ENCODE measurements at places on chromosomes 1 and 21.
A peak's percentile ranks its signal among the peaks of the same experiment; 100 is the strongest.

GRCh38 chr1:222117809-222118208, 375.9 kb upstream of the DUSP10 start:
- DNase-seq, result no peak

DNA sequence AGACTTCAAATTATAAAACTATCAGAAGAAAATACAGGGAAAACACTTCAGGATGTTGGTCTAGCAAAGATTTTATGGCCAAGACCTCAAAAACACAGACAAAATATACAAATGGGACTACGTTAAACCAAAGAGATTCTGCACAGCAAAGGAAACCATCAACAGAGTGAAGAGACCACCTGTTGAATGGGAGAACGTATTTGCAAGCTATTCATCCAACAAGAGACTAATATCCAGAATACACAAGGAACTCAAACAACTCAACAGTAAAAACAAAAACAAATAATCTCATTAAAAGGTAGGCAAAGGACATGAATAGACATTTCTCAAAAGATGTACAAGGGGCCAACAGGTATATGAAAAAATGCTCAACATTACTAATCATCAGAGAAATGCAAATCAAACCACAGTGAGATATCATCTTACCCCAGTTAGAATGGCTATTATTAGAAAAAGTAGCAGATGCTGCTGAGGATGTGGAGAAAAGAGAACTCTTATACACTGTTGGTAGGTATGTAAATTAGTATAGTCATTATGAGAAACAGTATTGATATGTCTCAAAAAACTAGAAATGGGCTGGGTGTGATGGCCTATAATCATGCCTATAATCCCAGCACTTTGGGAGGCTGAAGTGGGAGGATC, 112.6 kb downstream of the LRIG2 start:
- no peak for DNase-seq

DNA sequence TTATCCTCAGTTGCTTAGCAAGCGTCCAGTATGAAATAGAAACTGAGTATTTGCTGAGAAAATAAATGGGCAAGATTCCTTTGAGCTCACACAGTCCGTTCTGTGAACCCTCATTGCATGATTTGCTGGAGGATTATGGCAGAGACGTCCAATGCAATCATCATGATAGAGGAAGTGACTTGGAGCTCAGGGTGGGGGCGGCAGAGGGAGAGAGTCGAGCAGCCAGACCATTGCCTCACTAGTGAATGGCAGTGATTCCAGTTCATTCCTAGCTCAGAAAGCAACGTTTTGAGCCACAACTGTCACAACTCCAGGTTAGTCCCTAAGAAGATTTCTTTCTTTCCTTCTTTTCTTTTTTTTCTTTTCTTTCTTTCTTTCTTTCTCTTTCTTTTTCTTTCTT, 27.5 kb upstream of the COL9A2 start:
- no peak for DNase-seq

DNA sequence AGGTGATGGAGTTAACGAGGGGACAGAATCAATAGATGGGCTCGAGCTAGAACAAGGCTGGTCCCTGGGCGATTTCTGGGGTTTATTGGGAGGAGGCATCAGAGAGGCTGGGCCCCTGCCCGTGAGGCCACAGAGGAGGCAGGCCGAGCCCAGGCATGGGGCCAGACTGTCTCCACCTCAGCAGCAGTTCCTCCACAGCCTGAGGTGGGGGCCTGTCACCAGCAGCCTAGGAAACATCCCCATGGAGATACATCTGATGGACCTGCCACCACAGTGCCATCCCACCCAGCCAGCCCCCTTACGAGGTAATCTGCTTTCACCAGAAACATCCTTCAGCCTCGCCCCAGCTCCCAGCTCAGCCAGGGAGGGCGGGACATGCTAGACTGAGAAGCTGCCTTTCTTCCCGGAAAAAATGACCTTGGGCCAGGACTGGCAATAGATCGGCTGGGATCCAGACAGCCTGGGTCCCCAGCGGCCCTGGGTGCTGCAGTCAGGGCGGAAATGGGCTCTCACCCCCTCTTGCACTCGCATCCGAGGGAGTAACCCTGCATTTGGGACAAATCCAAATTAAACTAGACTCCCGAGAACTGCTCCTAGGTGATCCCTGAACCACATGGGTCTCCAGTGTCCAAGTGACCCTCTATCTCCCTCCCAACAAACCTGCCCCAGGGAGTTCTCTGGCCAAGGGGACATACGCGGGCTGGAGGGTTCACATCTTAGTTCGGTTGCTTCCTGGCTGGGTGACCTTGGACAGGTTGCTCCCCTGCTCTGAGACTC, 10.0 kb upstream of the EPHA8 start:
- DNase-seq, result no peak

DNA sequence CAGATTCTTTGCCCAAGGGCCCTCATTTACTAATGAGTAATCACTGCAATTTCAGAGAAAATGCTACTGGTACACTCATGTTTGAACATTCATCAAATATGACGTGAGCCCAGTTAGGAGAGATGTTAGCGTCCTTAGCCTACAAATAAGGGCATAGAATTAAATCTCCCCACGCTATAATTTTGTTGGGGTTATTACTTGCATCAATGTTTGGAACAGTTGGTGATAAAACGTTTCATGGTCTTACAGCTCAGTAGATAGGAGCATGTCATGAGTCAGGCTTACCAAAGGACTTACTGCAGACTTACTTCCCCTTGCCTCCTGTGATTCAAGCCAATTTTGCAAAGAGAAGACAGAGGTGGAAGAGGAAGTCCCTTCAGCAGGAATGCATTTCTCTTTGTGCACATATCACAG, 304.0 kb downstream of the KIF26B start:
- DNase-seq, result no peak

DNA sequence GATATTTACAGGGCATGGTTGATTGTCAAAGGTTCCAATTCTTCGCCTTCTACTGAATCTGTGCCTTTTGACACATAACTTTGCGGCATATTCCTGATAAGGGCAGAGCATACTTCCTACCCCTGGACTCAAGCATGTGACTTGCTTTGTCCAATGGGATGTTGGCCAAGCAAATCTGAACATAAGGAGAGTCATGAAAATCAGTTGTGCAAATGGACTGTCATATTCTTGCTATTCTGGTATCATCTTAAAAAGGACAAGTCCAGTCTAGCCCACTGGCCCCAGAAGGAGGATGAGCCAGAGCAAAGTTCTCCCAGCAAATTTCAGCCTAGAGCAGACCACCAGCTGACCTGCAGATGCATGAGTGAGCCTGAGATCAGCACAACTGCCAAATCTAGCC, 41.0 kb upstream of the MUTYH start:
- no peak for DNase-seq

DNA sequence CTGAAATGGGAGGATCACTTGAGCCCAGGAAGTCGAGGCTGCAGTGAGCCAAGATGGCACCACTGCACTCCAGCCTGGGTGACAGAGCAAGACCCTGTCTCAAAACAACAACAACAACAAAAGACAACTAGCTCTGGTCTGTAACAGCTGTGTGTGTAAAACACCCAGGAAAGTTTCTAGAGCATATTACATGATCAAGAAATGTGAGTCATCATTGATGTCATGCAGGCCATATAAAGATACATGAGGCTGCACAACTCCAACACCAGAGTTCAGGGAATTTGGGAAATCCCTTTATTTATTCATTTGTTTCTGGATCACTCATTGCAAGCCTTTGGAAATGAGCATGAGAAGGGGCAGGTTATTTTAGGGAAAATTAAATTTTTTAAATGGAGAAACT, 50.3 kb upstream of the CTPS1 start:
- no peak for DNase-seq

DNA sequence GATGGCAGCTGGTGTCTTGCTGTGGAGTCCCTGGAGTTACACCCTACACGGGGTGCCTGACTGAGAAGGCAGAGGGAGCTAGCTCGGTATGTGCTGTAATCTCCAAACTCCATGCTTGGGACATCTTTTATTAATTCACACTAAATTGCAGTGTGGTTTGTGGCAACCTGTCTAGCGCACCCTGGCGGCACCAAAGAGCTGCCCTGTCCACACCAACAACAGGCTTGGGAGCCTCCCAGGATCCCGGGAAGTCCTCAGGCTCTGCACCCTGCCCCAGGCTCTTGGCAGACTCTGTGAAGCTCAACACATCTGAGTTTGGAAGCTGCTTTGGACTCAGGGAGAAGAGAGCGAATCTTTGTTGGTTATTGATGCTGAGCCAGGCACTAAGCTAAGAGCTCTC, 138.9 kb downstream of the IGSF21 start:
- DNase-seq, result no peak

DNA sequence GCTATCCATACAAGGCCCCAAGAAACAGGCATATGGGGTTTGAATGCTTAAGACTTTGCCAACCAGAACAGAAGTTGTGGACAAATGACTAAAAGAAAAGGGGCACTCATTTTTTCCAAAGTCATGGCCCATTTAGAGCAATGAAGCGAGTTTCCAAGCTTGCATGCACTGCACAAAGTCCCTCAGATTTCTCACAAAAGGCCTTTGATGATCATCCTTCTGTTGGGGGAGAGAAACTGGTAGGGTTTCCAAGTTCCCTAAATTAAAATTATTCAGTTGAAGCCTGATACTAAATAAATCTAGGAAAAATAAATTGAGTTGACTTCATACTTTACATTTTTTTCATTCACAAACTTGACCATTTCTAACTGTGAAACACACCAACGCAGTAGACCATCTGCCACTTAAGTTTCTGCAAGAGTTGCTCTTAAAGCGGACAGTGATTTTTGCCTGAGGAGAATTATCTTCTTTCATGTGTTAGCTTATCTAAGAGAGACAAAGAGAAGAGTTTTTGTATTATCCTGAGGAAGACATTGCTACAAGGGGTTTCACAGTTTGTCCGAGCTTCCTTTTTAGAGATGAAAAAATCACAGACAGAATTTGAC, 139.2 kb downstream of the SEC16B start:
- DNase-seq, result no peak

GRCh38 chr1:151583796-151584195, 28.1 kb upstream of the SNX27 start:
- DNase-seq, result no peak

DNA sequence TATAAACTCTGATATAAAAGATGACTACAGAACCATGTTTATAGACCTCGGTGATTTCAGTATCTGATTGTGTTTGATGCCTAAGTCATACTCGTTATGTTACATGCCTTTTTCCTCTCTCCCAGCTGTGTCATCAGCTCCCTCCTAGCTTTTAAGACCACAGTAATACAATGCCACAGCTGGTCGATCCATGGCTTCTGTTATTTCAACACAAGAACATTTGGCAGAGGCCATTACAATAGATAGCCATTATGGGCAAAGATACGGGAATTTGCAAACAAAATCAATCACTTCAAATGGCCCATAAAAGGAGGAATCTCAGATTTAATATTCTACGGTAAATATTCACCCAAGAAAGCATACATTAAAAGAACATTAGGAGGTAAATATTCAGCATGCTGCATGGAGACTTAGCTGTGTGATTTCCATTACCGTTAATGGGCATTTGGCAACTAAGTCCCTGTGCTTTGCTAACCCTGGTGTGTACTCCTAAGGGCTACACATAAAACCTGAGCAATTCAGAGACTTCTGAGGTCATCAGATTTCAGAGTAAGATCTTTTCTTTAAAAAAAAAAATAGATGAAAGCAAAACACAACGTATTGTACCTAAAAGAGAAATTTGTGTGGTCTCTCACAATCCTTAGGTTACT, 153.4 kb downstream of the PIGK start:
- no peak for DNase-seq

DNA sequence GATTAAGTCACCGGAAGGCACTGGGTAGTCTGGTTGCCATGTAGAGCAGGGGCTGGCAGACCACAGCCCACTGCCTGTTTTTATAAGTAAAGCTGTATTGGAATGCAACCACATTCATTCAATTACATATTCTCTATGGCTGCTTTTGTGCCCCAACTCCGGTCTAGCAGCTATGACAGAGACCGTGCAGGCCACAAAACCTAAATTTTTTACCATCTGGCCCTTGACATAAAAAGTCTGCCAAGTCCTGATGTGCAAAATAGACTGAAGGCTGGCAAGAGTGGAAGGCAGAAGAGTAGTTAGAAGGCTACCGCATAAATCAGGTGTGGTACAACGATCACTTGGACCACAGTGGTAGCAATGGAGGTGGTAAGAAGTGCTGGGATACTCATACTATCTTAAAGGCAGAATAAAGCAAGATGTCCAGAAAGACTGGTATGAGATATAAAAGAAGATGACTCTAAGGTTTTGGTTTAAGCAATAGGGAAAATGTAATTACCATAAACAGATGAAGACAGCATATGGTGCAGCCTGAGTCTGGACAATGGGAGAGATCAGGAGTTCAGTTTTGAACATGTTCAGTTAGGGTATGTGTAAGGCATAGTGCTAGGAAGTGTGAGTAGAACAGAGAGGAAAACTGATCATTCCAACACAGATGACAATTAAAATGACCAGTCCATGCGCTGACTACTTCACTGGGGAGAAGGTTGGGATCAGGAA, 37.2 kb downstream of the EGLN1 start:
- no peak for DNase-seq

DNA sequence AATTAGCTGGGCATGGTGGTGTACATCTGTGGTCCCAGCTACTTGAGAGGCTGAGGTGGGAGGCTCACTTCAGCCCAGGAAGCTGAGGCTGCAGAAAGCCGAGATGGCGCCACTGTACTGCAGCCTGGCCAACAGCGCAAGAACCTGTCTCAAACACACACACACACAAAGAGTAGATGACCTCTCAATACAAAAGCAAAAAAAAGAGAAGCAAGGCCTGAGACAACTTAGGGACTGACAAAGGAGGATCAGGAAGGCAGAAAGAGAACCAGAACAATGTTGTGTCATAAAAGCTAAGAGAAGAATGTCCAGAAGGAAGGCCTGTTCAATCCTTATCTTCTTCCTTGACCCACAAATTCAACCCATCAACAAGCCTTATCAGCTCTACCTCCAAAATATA, 18.5 kb downstream of the WASF2 start:
- no peak for DNase-seq

DNA sequence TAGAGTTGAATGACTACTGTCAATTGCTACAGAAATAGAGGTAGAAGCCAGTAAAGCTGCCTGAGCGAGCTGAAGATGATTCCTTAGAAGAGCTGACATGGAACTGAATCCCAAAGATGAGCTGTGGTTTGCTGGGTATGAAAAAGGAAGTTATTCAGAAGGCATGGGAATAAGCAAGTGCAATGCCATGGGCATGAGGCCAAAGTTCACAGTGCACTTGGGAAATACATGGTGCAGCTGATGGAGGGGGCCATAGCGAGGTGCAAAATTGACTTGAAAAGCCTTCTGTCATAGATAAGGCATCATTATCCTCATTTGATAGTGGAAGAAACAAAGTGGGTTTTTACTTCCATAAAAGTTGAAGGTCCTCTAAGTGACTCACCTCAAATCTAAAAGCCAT, 88.6 kb downstream of the NEK7 start:
- DNase-seq, result no peak

- DNase-seq, result peak; percentile 14
Observed at GRCh38 chr1:192516776-192517297, 58.7 kb upstream of the RGS1 start.

GRCh38 chr1:13576926-13577325, 6.7 kb upstream of the PDPN start:
- no peak for DNase-seq

All from stimulated activated CD8-positive, alpha-beta memory T cell treated with anti-CD3 and anti-CD28 coated beads, Interleukin-7, amount 100 ng/mL, for 1 hour (primary cell).